ENCODE measurements at places on chromosomes 12 and 14.

DNA sequence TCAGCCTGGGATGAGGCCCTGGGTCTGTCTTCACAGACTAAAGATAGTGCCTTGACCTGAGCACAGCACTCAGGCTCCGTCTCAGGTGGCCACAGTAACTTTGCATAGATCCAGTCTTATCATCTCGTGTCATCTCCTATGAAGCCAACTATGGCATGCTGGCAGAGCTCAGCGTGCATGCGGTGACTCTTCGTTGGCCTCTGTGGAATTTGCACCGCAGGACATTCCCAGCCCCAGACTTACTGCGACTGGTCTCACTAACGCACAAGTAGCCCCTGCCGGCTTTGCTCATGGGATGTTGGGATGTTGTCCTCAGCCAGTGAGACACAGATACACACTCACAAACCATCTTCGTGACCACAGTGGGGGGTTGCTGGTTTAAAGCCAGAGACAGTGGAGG is 199.6 kb downstream of the CHST11 start:
- no peak for DNase-seq

GRCh38 chr12:111991535-111991934 is 21.4 kb downstream of the TMEM116 start:
- DNase-seq: no peak

DNA sequence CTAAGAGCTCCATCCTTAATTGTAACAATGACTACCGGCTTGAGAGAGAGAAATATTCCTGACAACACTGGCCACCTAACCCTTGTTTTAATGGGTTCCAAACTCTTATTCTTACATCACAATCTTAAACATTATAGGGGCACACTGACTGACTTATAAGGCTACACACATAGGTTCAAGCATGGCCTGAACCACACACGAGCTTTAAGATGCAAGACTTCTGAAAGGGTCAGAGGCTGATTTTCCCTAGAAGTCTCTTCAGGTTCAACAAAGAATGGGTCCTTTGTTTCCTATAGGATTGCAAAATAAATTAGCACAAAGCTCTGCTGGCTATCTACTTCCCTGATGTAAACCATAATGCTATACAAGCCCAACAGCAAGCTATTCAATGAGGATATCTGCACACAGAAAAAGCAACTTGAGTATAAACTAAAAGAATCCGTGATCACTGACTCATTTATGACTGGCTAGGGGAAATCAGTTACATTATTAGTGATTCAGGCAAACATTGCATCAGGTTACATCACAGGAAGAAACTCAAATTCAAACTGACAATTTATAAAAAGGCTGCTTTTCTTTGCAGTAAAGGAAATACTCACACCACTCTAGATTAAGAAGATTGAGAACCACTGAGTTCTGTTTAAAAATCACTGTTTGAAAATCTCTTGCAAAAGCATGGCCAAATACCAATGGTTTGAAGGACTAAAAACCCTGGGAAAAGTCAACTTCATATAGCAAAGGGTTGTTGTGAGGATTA is 8.5 kb downstream of the BTG1 start:
- DNase-seq: no peak

DNA sequence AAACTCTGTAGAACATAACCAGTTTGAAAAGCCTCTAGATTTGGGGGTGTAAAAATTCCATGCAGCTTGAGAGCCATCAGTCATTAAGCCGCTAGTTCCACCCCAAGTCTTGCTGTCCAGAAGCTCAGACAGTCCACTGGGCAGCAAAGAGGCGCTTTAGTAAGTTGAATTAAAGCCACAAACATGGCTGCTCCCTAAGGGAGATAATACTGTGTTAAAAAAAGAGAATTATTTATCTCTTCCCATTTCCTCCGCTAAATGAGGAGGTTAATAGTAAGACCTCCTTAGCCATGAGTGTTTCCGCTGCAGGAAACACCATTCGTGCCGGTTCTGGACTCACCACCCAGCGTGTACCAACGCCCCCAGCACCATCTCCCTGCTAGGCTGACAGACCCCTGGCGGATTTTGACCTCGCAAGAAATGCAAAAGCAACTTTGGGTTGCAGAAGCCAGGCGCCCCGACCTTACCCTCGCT is 536 bp downstream of the TM7SF3 start:
- DNase-seq: no peak

DNA sequence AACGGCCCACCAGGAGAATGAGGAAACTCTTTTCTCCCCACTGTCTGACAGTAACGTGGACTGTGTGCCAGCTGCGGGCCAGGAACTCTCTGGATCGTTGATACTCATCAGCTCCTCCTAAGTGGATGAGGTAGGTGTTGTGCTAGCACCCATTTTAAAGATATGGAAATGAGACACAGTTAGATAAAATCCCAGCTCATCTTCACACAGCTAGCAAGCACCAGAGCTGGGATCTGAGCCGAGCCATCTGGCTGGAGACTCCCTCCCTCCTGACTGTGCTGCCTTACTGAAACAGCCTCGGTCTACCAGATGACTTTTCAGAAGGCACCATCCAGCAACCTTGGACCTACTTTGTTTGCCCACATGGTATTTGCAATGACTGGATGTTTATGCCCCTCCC is 49.2 kb downstream of the TMEM132D start:
- no peak for DNase-seq

- no peak for DNase-seq
Observed at GRCh38 chr12:70120970-70121369, 122.3 kb upstream of the CNOT2 start.

DNA sequence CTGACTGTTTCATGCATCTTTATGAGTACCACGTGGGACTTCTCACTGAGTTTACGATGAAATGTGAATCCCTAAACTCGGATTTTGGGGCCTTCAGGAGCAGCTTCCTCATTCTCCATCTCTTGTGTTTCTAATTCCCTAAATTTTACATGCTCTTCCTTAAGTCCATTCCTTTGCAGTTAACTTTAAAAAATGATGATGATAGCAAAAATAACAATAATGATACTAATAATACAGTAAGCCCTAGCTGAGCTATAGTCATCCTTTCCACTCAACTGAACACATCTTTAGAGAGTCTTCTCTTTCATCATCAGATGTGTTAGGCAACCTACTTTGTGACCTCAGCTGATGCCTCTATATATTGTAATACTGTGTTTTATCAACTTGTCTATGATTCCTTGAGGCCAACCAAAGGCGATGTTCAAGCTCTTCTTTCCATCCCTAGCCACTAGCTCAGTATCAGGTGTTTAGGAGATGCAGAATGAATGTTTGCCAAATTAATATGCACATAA is 1196.4 kb downstream of the VRK1 start:
- no peak for DNase-seq

DNA sequence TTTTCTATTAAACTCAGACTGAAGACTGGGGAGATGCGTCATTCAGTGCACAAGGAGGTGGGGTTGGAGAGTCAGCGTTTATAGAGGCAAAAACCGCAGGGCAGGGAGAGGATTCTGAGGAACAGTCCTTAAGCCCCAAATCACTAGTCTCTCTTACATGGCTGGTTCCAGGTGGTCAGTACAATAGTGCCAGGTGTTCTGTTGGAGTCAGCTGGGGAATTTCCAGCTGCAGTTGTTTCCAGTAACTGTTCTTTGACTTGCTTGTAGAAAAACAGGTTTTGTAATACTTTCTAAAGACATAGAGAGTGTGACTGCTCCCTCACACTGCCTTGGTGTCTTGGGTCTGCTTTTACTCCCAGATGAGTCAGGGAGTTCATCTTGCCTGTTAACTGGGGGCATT is 192.2 kb downstream of the TMTC3 start:
- DNase-seq: no peak

DNA sequence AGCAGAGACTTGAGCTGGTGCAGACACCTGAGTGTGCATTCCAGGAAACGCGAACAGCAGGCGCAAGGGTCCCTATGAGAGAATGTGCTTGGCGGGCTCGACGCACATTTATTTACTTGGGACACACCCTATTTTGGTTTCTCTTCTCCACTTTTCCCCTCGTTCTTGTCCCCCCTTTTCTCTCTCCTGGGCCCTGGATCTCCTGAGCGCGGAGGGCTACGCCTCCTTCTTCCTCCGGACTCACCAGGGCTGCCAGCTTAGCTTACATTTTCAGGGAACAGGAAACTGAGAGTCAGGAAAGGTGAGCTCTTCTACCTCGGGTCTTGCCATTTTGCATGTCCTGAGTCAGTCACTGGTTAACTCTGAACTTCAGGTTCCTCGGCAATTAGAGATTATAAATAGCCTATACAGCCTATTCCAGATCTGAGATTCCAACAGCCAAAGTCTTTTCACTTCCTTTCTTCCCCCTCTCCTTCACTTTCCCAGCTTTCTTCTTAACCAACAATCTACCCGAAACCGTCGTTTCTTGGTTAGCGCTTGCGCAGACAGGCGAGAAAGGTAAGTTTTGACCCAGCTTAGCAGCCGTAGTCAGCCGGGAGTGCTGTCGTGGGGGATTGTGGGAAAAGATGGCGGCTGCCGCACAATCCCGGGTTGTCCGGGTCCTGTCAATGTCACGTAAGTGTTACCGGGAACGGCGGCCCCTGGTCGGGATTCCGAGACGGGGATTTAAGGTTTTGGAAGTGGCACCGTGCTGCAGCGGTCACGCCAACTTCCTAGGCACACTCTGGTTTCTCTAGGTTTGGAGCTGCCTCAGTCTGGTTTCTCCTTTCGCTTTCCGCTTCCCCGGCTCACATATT is at the start of the genes AKAP3 and NDUFA9:
Gene AKAP3, minus strand, starts transcription at position 551 of the 857 bp plus-strand sequence. CDS start 10,855 bp downstream, outside the sequence.
Gene NDUFA9, plus strand, starts transcription at position 614 of the 857 bp plus-strand sequence. Its CDS starts 13 bp downstream, at position 627.
- DNase-seq: peak; percentile 58

- no peak for DNase-seq
Observed at GRCh38 chr12:63304887-63305316, 153.9 kb upstream of the AVPR1A start.

GRCh38 chr14:64294672-64295413 is 672 bp upstream of the ESR2 start:
- peak; percentile 71 for DNase-seq

GRCh38 chr12:19053218-19053617 is 76.3 kb upstream of the PLEKHA5 start:
- DNase-seq: no peak

DNA sequence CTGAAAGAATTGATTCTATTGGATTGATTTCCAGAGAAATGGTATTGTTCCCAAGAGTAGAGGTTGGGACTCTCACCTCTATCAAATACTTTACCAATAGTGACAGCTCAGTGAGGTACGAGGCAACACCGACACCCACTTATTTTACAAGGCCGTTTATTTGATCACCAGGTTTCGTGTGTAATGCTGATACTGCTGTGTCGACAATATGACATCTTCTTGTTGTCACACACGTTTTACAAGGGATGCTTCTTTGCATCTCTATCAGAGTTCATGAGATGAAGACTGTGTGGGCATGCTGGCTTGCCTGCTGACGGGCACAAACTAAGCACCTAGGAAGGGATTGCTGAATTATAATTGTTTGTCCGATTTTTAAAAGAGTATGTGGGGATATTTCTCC is 217.8 kb upstream of the EGLN3 start:
- no peak for DNase-seq

DNA sequence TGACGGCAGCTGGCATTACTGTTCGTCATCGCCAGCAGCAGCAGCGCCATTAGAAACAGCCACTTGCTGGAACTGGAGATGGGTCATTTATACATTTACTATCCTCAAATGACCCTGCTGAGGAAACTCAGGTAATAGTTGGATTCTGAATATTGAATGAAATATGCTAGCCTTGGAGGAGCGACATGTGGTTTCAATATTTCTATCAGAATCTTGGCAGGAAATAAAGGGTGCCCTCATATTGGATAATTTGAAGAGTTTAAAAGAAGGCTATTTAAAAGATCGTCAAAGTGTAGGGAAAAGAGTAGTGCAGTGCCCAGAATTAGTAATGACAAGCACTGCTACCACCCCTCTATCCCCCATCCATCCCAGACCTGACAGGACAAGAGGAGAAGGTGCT is 109.6 kb upstream of the CPM start:
- DNase-seq: no peak

GRCh38 chr14:94122438-94122837 is 7.0 kb downstream of the IFI27L2 start:
- DNase-seq: no peak

DNA sequence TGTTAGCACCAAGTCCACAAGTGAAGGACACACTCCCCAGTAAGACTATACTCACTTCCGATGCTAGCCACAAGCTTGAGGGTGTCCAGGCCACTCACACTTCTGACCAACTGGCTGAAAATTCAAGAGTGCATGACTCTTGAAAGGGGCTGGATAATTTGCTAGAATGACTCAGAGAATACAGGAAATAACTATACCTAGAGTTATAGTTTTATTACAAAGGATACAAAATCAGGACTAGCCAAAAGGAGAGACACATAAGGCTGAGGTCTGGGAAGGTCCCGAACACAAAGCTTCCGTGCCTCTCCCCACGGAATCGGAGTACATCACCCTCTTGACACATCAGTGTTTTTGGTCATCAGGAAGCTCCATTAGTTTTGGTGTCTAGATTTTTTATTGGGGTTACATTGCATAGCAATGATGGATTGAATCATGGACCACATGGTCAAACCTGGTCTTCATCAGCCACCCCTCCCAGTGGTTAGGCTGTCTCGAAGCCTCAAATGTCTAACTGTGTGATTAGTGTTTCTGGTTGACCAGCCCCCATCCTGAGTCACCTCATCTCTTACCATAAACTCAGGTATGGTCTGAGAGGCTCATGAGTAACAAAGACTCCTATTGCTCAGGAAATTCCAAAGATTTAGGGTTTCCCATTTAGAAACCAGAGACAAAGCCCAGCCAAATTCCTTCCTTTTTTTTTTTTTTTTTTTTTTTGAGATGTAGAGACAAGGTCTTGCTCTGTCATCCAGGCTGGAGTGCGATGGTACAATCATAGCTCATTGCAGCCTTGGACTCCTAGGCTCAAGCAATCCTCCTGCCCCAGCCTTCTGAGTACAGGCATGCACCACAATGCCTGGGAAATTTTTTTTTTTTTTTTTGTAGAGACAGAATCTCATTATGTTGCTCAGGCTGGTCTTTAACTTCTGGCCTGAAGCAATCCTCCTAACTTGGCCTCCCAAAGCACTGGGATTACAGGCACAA is 472.0 kb upstream of the TBX3 start:
- no peak for DNase-seq

DNA sequence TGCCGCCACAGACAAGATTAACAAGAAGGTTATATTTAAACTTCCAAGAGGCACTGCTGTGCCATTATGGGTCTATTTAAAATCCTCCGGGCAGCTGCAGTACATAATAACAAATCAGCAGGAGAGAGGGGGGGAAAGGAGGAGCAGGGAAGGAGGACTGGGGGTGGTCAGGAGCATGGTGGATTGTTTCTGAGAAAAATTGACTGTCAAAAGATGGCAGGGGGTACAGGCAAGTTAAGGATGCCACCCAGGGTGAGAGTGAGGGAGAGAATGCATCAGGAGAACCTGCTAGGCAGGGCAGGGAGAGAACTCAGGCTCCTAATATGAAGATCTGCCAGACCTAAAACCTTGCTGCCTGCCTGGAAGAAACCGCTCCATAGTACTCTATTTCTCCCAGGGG is 181.8 kb downstream of the GRIN2B start:
- no peak for DNase-seq

DNA sequence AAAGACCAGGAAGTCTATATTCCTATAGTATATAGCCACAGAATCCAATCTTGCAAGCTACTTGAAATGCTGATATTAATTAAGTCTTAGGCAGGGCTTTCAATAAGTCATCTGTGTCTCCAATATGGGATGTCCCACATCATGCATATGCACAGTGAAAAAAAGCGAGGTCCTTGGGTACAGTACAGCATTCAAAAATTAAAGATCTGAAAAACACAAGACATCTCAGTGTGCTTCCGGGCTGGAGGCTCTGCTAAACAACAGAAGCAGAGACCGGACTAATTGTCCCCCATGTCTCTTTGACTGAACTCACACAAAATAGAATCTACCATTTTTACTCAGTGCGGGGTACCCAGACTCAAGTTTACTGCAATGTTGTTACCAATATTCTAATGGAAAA is 156.0 kb downstream of the DAD1 start:
- DNase-seq: no peak

GRCh38 chr14:89927186-89927865 is 27.2 kb downstream of the EFCAB11 start:
- no peak for DNase-seq

GRCh38 chr12:122449317-122449716 is 26.8 kb upstream of the CLIP1 start:
- DNase-seq: no peak
